ENCODE measurements at places on chromosomes 2 and 18.

DNA sequence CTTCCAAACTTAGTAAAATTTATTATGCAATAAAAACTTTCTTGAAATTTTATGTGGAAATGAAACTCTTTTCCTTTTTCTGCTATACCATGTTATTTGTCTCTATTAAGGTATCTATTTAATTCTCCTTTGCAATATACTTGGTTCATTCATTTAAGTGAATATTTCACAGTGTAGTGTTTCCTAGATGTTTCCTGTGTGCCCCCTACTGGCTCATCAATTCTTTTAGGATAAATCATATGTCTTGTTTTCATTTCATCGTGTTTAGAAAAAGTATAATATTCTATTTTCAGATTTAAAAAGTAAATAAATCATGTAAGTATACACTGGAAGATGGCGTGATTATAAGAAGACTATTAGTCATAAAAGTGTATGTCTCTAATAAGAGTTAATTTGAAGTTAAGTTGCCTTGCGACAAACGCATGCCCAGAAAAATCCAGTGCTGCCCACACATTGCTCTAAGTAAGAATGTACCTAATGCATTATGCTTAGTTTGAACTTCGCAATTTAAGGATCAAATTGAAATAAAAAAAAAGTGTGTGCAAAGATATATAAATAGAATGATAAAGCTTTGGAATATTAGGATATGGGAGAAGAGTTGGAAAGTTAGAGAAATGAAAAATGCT, 525.4 kb downstream of the KCNJ3 start:
- no peak overlapping the region for H3K4me3 ChIP-seq
- no peaks in the 10 kb centered on the region for H3K27me3 ChIP-seq
- no peaks in the 10 kb centered on the region for H3K36me3 ChIP-seq
- H3K4me1 ChIP-seq: no peaks in the 10 kb centered on the region
- H3K27ac ChIP-seq: no peak overlapping the region
- no peak for DNase-seq

DNA sequence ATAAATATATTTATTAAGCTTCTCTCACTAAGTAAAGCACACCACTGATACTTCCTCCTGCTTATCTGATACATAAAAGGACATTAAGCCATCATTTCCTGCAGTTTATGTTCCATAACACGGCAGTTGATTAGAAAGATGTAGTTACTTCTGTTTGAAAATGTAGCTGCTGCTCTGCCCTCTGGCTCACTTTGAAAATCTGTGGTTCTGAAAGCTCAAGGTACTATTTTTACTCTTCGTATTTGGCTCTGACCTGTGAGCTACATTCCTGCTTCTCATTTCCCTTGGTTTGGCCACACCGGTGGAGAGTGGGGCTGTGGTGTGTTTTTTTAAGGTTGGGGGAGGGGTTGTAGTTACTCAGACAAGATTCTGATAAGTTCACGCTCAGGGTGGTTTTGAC, 12.8 kb upstream of the TTN start:
- H3K27ac ChIP-seq: no peak overlapping the region
- H3K4me1 ChIP-seq: no peaks in the 10 kb centered on the region
- no peak for DNase-seq

DNA sequence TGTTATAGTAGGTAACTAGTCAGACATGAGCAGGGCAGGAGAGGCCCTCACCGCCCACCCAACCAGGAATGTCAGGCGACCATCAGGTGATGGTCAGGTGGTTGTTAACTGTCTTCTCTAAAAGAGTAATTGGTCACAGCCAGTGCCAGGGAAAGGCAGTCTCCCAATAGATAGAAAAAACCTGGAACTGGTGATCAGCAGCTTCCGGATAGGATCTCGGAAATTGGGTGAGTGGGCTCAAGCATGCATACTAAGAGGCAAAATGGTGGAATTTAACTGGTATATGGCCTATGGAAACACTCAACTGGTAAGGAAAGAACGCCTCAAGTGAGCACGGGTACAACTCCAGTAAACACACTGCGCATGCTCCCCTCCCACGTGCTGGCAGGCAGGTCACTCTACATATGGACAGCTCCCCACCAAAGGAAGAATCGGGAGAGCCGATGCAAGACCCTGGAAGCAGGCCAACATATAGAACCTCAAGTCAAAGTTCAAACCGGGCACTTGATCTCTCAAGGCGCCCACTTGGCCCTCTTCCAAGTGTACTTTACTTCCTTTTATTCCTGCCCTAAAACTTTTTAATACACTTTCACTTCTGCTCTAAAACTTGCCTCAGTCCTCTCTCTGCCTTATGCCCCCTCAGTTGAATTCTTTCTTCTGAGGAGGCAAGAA, 43.5 kb upstream of the TMEM131 start:
- no peaks in the 10 kb centered on the region for H3K36me3 ChIP-seq
- H3K4me3 ChIP-seq: no peak overlapping the region
- peaks cover 8% of the 10 kb centered on the region for H3K27me3 ChIP-seq
- no peaks in the 10 kb centered on the region for H3K4me1 ChIP-seq
- no peak overlapping the region for H3K27ac ChIP-seq
- no peak for DNase-seq

- DNase-seq: no peak
- no peak overlapping the region for H3K27ac ChIP-seq
- H3K4me3 ChIP-seq: no peak overlapping the region
Measured at GRCh38 chr18:8300751-8301410, 308.4 kb upstream of the RAB12 start.

DNA sequence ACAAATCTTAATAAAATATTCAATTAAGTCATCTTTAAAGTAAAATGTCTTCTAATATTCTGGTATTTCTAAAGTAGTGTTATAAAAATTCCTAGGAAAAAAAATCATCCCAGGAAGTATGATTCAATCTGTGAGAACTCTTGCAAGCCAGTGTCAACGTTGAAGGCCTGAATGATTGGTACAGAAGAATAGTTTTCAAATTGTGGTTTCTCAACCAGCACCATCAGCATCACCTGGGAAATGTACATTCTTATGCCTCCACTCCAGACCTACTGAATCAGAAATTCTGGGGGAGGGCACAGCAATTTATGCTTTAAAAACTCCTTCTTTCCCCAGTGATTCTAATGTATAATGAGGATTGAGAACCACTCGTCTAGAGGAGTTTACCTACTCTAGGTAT, 62.3 kb upstream of the C2orf15 start:
- H3K36me3 ChIP-seq: no peaks in the 10 kb centered on the region
- no peak overlapping the region for H3K27ac ChIP-seq
- H3K27me3 ChIP-seq: no peaks in the 10 kb centered on the region
- no peaks in the 10 kb centered on the region for H3K4me1 ChIP-seq

- no peak overlapping the region for H3K4me3 ChIP-seq
- no peak overlapping the region for H3K27ac ChIP-seq
- no peak for DNase-seq
- no peaks in the 10 kb centered on the region for H3K27me3 ChIP-seq
Measured at GRCh38 chr18:6281874-6282273, 132.8 kb downstream of the L3MBTL4 start.

- no peaks in the 10 kb centered on the region for H3K36me3 ChIP-seq
- no peak overlapping the region for H3K4me3 ChIP-seq
- no peak for DNase-seq
- no peaks in the 10 kb centered on the region for H3K27me3 ChIP-seq
- H3K27ac ChIP-seq: no peak overlapping the region
- H3K4me1 ChIP-seq: no peaks in the 10 kb centered on the region
Measured at GRCh38 chr2:149112713-149113112, 74.2 kb downstream of the LYPD6B start.

- no peak overlapping the region for H3K27ac ChIP-seq
- DNase-seq: no peak
- H3K4me1 ChIP-seq: no peaks in the 10 kb centered on the region
- no peak overlapping the region for H3K4me3 ChIP-seq
- no peaks in the 10 kb centered on the region for H3K27me3 ChIP-seq
- no peaks in the 10 kb centered on the region for H3K36me3 ChIP-seq
Measured at GRCh38 chr18:43192408-43192807, 76.9 kb upstream of the RIT2 start.

DNA sequence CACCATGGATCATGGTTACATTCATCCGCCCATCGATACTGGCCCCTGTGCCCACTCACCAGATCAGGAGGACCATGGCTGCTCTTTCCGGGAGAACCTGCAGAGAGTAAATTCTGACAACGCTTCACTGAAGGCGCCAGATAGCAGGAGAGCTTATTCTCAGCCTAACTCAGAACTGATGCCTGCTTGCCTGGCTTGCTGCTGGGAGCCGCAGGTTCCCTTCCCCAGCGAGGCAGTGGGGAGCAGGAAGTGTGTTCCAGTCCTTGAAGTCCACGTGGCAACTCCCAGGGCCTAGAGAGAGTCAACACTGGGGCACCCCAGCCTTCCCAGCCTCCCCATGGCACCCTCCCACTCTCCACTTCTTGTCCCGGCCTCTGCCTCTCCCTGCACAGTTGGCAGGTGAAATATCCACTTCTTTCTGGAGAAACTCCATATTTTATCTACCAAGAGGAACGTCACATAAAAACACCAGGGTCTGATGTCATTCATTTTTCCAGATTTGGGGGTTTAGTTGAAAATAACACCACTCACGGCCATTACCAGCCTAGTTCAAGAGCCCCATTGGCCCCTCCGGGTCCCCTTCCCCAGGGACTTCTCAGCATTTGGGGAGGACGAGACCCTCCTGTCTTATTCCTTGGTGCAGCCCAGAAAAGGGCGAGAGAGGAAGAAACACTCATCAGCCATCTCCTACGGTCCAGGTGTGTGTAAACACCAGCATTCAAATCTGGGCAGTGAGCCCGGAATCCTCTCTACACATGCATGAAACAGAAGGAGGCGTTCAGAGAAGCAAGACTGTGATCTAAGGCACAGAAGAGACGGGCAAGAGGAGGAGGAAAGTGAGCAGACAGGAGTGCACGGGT, 3.5 kb upstream of the TUBB6 start:
- no peak overlapping the region for H3K27ac ChIP-seq
- peaks cover 34% of the 10 kb centered on the region for H3K27me3 ChIP-seq
- H3K4me1 ChIP-seq: peaks cover 12% of the 10 kb centered on the region
- H3K36me3 ChIP-seq: no peaks in the 10 kb centered on the region
- no peak overlapping the region for H3K4me3 ChIP-seq
